ENCODE measurements at places on chromosomes 16 and 17. TPM values are rescaled to one million over a fixed set of nuclear protein-coding genes. Genes with fewer than 3 reads are reported as not detected.

GRCh38 chr16:46757339-46758050, 9.4 kb upstream of the MYLK3 start:
- peaks cover 11% of the 10 kb centered on the region for H3K27me3 ChIP-seq
- no peaks in the 10 kb centered on the region for H3K4me1 ChIP-seq
- DNase-seq = no peak
- no peak overlapping the region for H3K4me3 ChIP-seq

- no peak overlapping the region for H3K27ac ChIP-seq
- no peaks in the 10 kb centered on the region for H3K36me3 ChIP-seq
- peaks cover 10% of the 10 kb centered on the region for H3K27me3 ChIP-seq
Measured at GRCh38 chr17:6780886-6781285, 4.9 kb downstream of the FBXO39 start.

DNA sequence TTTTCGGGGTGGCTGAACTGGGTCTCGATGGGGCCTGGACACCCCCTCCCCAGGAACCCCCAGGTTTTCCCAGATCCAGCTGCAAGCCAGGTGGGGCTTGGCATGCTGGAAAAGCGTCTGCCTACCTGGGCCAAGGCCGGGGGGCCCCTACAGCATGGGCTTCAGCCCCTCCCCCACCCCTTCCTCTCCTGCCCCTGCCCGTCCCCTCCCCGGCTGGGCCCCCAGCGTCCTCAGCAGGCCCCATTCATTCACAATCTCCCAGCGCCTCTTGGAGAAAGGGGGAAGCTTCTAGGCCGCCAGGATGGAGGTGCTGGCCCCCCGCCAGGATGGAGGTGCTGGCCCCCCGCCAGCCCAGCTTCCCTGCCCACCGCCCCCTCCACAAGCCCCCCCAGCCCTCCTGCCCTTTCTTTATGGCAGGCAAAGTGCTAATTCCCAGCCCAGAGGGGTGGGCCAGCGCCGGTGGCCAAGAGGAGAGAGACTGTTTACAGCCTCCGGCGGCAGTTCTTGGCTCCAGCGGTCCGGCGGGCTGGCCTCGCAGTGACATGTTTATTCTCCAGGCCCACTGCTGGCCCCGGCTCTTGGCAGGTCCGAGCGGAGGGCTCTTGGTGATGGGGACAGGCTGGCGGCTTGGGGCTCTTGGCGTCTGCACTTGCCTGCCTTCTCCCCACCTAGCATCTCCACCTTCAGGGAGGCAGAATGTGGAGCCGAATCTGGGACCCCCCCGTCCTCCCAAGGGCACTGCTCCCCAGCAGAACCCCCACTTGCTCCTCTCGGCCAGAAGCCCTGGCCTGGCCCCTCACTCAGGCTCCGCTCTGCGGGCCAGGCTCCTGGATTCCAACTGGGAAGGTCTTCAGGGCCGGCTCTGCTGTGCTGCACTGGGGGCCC, 94.4 kb upstream of the CIBAR2 start:
- peak; percentile 75 for DNase-seq
- no peaks in the 10 kb centered on the region for H3K36me3 ChIP-seq
- H3K4me3 ChIP-seq = no peak overlapping the region
- H3K27ac ChIP-seq = no peak overlapping the region
- no peaks in the 10 kb centered on the region for H3K27me3 ChIP-seq

GRCh38 chr17:19755821-19756510, 7.9 kb upstream of the ALDH3A1 start:
- no peaks in the 10 kb centered on the region for H3K27me3 ChIP-seq
- no peaks in the 10 kb centered on the region for H3K36me3 ChIP-seq
- H3K4me1 ChIP-seq = peaks cover 5% of the 10 kb centered on the region
- no peak overlapping the region for H3K27ac ChIP-seq
- DNase-seq = no peak
- no peak overlapping the region for H3K4me3 ChIP-seq

GRCh38 chr17:41529491-41529915, 1.4 kb upstream of the KRT19 start:
- H3K4me1 ChIP-seq = peaks cover 4% of the 10 kb centered on the region
- H3K4me3 ChIP-seq = no peak overlapping the region
- no peak for DNase-seq

GRCh38 chr17:67833946-67834631, 8.8 kb downstream of the BPTF start:
- no peak overlapping the region for H3K4me3 ChIP-seq
- no peak overlapping the region for H3K27ac ChIP-seq
- H3K27me3 ChIP-seq = no peaks in the 10 kb centered on the region
- peaks cover 59% of the 10 kb centered on the region for H3K4me1 ChIP-seq

DNA sequence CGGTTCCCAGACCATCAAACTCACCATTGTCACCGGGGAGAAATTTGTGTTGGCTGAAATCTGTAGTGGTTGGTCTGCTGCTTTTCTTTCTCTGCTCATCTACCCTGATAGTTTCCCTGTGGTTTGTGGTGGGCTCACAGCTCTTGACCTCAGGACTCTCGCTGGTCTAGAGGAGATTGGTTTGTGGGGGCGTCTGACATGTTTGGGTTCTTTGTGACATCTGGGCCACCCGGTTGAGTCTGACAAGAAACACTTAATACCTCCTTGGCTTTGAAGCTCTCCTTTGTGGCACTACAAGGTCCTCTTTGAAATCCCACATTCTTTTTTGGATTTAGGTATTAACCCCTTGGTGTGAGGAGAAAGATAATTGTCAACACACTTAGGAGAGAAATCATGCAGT, 662.0 kb downstream of the WWOX start:
- no peak overlapping the region for H3K27ac ChIP-seq
- no peaks in the 10 kb centered on the region for H3K4me1 ChIP-seq
- no peak overlapping the region for H3K4me3 ChIP-seq
- DNase-seq = no peak
- H3K27me3 ChIP-seq = no peaks in the 10 kb centered on the region

DNA sequence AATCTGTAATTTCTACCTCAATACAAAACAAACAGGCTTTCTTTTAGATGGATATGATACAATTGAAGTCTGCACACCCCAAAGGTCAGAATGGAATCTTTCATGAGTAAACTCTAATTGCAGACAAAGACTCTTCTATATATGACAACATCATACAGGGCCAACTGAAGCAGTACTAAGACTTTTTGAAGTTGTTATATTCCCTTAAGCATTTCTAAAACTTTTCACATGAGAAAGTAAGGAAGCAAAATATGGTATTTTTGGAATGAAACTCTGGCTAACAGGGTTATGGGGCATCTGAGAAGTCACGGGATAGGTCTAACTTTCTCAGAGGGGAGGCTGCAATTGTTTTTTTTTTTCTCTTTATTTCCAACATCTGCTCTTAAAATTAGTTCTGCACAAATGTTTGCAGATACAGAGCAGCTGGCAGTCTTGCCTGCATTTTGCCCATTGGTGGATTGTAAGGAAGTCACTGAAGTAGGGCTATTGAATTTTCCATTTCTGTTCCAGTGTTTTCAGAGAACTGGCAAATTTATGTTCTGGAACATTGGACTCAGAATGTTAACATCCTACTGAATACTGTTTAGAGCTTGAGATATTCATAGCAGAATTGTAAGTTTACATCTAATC, 59.1 kb downstream of the SSH2 start:
- no peak overlapping the region for H3K27ac ChIP-seq
- no peaks in the 10 kb centered on the region for H3K36me3 ChIP-seq
- H3K27me3 ChIP-seq = no peaks in the 10 kb centered on the region

DNA sequence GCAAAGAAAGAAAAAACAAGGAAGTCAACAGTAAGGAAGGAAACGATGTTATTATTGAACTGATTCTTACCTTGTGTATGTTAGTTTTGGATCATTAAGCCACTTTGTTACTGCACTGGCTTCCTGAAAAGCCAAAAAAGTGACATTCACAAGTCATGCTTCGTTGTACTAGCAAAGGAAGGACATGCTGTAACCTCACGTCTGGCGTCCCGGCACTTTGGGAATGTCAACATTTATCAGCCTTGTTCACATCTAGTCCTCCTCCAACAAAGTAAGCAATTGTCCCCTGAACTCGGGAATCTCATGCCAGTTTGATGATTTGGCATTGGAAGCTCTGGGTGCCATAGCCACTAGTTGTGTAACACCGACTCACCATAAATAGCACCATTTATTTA, 731 bp upstream of the MKS1 start:
- H3K27me3 ChIP-seq = no peaks in the 10 kb centered on the region
- no peak for DNase-seq
- peaks cover 7% of the 10 kb centered on the region for H3K36me3 ChIP-seq
- H3K4me1 ChIP-seq = peaks cover 9% of the 10 kb centered on the region
- peak overlapping the region; percentile 80 for H3K4me3 ChIP-seq
- peak overlapping the region; percentile 87 for H3K27ac ChIP-seq

GRCh38 chr16:72840631-72841381, 207.1 kb downstream of the ZFHX3 start:
- DNase-seq = no peak
- H3K27ac ChIP-seq = no peak overlapping the region
- H3K27me3 ChIP-seq = no peaks in the 10 kb centered on the region
- H3K4me3 ChIP-seq = no peak overlapping the region
- H3K4me1 ChIP-seq = peaks cover 17% of the 10 kb centered on the region

- H3K27ac ChIP-seq = peak overlapping the region; percentile 47
- H3K27me3 ChIP-seq = no peaks in the 10 kb centered on the region
- DNase-seq = peak; percentile 85
- H3K4me1 ChIP-seq = peaks cover 7% of the 10 kb centered on the region
- H3K4me3 ChIP-seq = no peak overlapping the region
Measured at GRCh38 chr16:87203060-87203656, 114.0 kb downstream of the C16orf95 start.

GRCh38 chr16:11194913-11195312, 61.1 kb downstream of the SOCS1 start:
- no peak overlapping the region for H3K27ac ChIP-seq
- no peaks in the 10 kb centered on the region for H3K36me3 ChIP-seq
- H3K27me3 ChIP-seq = no peaks in the 10 kb centered on the region
- DNase-seq = no peak

DNA sequence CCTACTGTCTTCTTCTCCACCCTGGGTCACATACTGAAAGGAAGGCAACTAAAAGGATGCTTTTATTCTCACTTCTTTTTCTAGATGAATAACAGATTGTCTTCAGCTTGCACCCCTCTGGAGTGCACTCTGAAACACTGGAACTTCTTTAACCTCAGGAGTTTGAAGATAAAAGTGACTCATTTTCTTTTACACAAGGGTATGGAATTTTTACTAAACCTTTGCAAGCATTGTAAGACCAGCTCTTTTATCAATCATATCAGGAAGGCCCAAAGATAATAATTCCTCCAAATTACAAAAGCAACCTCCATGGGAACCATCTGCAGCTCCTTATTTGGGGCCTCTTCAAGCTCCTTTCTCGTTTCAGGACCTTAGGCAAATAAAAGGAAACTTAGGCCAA, 193.5 kb upstream of the KIF2B start:
- no peaks in the 10 kb centered on the region for H3K27me3 ChIP-seq
- H3K36me3 ChIP-seq = no peaks in the 10 kb centered on the region
- no peak for DNase-seq
- H3K4me3 ChIP-seq = no peak overlapping the region
- no peaks in the 10 kb centered on the region for H3K4me1 ChIP-seq

- H3K36me3 ChIP-seq = peaks cover 39% of the 10 kb centered on the region
- H3K27me3 ChIP-seq = no peaks in the 10 kb centered on the region
- H3K4me3 ChIP-seq = no peak overlapping the region
- no peaks in the 10 kb centered on the region for H3K4me1 ChIP-seq
Measured at GRCh38 chr16:24764916-24765315, 35.5 kb downstream of the TNRC6A start.

- no peak for DNase-seq
- no peaks in the 10 kb centered on the region for H3K4me1 ChIP-seq
- no peak overlapping the region for H3K4me3 ChIP-seq
- H3K36me3 ChIP-seq = peaks cover 7% of the 10 kb centered on the region
- H3K27ac ChIP-seq = no peak overlapping the region
- H3K27me3 ChIP-seq = no peaks in the 10 kb centered on the region
Measured at GRCh38 chr16:866252-866896, 65.8 kb upstream of the GNG13 start.

- H3K36me3 ChIP-seq = no peaks in the 10 kb centered on the region
- H3K4me1 ChIP-seq = peaks cover 80% of the 10 kb centered on the region
- no peaks in the 10 kb centered on the region for H3K27me3 ChIP-seq
Measured at GRCh38 chr16:85568519-85568918, 44.6 kb upstream of the GSE1 start.

DNA sequence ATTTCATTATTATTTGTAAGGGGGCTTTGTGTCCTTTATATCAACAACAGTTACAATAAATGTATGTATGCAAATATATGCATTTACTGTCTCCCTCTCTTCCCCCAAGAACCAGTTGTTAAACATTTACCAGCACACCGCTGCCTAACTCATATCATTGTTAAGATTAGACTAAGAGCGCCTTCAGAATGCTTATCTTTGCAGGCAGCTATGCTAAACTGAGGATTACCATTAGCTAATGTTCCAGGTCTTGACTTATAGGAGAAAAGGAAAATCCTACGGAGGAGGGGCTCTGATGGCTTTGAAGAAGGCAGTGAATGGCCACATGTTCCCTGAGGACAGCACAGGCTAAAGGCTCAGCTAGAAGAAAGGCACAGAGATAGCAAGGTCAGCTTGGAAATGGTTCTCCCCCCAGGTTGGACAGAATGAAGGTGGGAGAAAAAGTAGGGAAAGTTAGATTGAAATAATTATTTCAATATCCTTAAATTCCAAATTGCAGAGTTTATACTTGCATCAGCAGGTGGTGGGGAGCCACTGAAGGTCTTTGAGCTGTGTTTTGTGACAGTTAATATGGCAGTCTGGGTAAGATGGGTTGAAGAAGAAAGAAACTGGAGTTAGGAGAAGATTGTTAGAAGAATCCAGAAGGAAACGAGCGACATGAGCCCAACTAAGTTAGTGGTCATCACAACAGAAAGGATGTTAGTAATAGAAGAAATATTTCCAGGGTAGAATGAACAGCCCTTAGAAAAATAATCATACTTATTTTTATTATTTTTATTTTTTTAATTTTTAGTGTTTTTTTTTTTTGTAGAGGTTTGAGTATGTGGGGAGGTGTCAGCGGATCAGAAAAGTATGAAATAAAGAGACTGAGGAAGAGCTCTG, 87.0 kb upstream of the MAF start:
- no peaks in the 10 kb centered on the region for H3K36me3 ChIP-seq
- no peak overlapping the region for H3K27ac ChIP-seq
- no peak overlapping the region for H3K4me3 ChIP-seq
- H3K4me1 ChIP-seq = no peaks in the 10 kb centered on the region

DNA sequence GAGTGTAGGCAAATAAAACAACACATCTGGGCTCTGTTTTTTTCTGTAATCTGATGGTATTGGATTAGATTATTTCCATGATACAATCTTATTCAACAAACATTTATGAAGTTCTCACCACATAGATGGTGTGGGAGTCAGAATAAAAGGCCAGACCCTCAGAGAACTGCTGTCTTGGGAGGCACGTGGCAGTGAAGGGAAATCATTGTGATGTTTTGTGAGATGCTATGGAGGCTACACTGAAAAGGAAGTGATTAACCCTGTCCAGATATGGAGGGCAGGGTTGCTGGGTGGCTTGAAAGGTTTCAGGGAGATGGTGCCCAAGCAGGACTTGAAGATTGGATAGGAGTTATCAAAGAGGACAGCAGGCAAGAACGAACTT, 35.6 kb downstream of the DHRS7B start:
- no peak for DNase-seq
- no peaks in the 10 kb centered on the region for H3K27me3 ChIP-seq
- H3K36me3 ChIP-seq = no peaks in the 10 kb centered on the region
- no peak overlapping the region for H3K4me3 ChIP-seq
- H3K4me1 ChIP-seq = peaks cover 47% of the 10 kb centered on the region
- peak overlapping the region; percentile 63 for H3K27ac ChIP-seq

Gene HOXB2
- 11.0 TPM for total RNA-seq

Gene PHKB
- 91.8 TPM for total RNA-seq

Gene SLC12A3
- not detected for total RNA-seq

Gene ZNF629
- 13.3 TPM for total RNA-seq

Gene ZNRF1
- total RNA-seq = 21.3 TPM

Gene RPAIN
- total RNA-seq = 32.9 TPM

Gene HS3ST3A1
- 0.93 TPM for total RNA-seq

Gene DNAI2
- total RNA-seq = not detected

Measured in upper lobe of right lung (tissue), 1 donor.